ENCODE measurements at places on chromosomes 1 and 21. TPM values are rescaled to one million over a fixed set of nuclear protein-coding genes. Genes with fewer than 3 reads are reported as not detected.

FCER1G gene
- total RNA-seq: 2.7 TPM

DDAH1 gene
- total RNA-seq: not detected

CD84 gene
- total RNA-seq: 5.4 TPM

FMO4 gene
- 1.3 TPM for total RNA-seq

SPATA6 gene
- 1.3 TPM for total RNA-seq

NPPA gene
- not detected for total RNA-seq

MAD2L2 gene
- total RNA-seq: 54.2 TPM

OR2L5 gene
- not detected for total RNA-seq

PLXNA2 gene
- total RNA-seq: 0.43 TPM

AQP10 gene
- not detected for total RNA-seq

RXRG gene
- not detected for total RNA-seq

SYPL2 gene
- not detected for total RNA-seq

All from activated naive CD4-positive, alpha-beta T cell treated with anti-CD3 and anti-CD28 coated beads, Interleukin-2, amount 10 ng/mL, durations not matched to agents 5 hours and 36 hours (primary cell).